ENCODE measurements at places on chromosomes 7 and 10. TPM values are rescaled to one million over a fixed set of nuclear protein-coding genes. Genes with fewer than 3 reads are reported as not detected.

The CRHR2 gene
- 0.60 TPM for total RNA-seq

The CYP26C1 gene
- total RNA-seq, result 0.19 TPM

The DHTKD1 gene
- 12.5 TPM for total RNA-seq

The AOC1 gene
- 0.46 TPM for total RNA-seq

The CFAP58 gene
- 0.86 TPM for total RNA-seq

The UPK3BL1 gene
- total RNA-seq, result 9.0 TPM

The OPN4 gene
- total RNA-seq, result not detected

The HSPA14 gene
- total RNA-seq, result 13.9 TPM

The PDE6C gene
- not detected for total RNA-seq

The TUBB8 gene
- not detected for total RNA-seq

The BZW2 gene
- 31.3 TPM for total RNA-seq

The PPP1R3A gene
- not detected for total RNA-seq

The CLCN1 gene
- 0.05 TPM for total RNA-seq

The SLC26A3 gene
- total RNA-seq, result not detected

The CUX1 gene
- 120 TPM for total RNA-seq

The STAG3 gene
- total RNA-seq, result 0.52 TPM

The CTAGE6 gene
- 0.69 TPM for total RNA-seq

The MYO1G gene
- 6.3 TPM for total RNA-seq

The GPC2 gene
- total RNA-seq, result 0.81 TPM

The CALD1 gene
- total RNA-seq, result 1,514 TPM

The ASB10 gene
- total RNA-seq, result not detected

The AS3MT gene
- 1.2 TPM for total RNA-seq

The CPA4 gene
- 0.37 TPM for total RNA-seq

The IFIT2 gene
- 3.6 TPM for total RNA-seq

The ITIH5 gene
- 67.0 TPM for total RNA-seq

The RADIL gene
- total RNA-seq, result 4.3 TPM

The NPFFR1 gene
- total RNA-seq, result not detected

The COL13A1 gene
- 1.3 TPM for total RNA-seq

The AGBL3 gene
- 4.3 TPM for total RNA-seq

The H2BK1 gene
- not detected for total RNA-seq

Data from posterior vena cava (tissue), 2 donors.